Muscle of arm (tissue), 14 donors: ENCODE measurements at places on chromosomes 13 and 19. TPM values are rescaled to one million over a fixed set of nuclear protein-coding genes. Genes with fewer than 3 reads are reported as not detected.
A peak's percentile ranks its signal among the peaks of the same experiment; 100 is the strongest.

USF2 gene
- polyA plus RNA-seq = 156 TPM

CEACAM8 gene
- 0.19 TPM for polyA plus RNA-seq

PTGER1 gene
- not detected for polyA plus RNA-seq

CLEC4G gene
- not detected for polyA plus RNA-seq

LILRB4 gene
- polyA plus RNA-seq = 1.2 TPM

TEX101 gene
- polyA plus RNA-seq = not detected

DNA sequence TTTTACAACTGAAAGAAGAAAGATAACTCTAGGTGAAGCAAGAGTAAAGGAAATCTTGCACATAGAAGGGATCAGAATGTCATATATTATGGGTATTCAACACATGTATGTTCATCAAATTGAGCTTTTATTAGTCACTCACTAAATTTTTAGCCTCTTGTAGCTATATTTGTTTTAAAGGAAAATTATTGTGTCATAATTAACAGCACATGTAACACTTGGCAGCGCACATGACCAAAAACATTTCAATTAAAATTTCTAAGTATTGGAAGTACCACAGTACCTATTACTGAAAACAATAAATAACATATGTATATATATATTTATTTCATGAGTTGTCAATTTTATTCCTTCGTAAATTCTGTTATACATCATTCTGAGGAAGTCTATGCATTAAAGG lies 2800.4 kb downstream of the PCDH9 start:
- DNase-seq = no peak

DNA sequence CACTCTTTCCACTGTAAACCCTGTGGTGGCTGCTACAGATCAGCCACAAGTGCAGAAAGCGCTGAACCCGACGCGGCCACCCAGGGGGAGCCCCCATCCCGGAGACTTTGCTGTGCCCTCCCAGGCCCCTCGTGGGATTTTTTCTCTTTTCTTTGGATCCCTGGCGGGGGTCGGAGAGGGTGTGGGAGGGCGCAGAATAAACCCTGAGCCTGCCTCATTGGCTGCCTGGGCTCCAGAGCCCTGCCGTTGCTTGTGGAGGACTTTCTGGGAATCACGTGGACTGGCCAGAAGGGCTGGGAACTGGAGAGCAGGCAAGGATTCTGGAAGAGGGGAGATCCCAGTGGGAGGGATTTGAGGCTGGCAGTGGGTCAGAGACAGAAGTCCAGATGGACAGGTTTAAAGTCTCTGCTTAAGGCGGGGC lies 24.9 kb downstream of the GADD45B start:
- DNase-seq = no peak

DNA sequence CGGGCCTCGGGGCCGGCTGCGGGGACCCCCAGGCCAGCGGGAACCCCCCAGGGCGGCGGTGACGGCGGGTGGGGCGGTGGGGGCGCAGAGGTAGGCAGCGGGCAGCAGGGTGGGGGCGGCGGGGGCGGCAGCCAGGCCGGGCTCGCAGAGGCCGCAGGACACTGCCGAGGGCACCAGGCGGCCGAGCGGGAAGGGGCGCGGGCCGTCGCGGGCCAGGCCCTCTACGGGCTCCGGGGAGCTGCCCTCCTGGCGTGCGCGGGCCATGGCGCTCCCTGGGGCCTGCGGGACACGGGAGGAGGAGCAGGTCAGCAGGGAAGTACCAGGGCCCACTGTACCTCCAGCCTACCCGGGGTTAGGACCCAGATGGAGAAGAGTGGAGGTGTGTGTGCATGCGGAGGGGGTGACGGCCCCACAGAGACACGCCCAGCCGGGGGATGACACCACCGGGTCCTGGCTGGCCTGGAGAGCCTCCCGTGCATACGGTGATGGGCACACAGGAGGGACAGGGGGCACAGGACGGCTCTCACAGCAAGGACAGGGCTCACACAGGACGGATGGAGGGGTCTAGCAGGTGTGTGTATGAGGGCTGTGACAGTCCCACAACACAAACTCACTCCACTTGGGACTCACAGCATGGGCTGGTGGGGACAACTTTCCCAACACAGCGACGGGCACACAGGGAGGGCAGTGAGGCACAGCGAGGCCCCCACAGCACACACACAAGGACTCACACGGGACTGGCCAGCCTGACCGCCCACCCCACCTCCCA lies 2.6 kb downstream of the BBC3 start:
- DNase-seq = no peak

- no peak for DNase-seq
Measured at GRCh38 chr13:113862191-113862930, 1.5 kb downstream of the GAS6 start.

GRCh38 chr19:43781630-43782310 lies 997 bp upstream of the KCNN4 start:
- no peak for DNase-seq

GRCh38 chr19:10852941-10853340 lies 4.7 kb downstream of the C19orf38 start:
- no peak for DNase-seq

GRCh38 chr19:37990362-37990761 lies 83.4 kb downstream of the SIPA1L3 start:
- no peak for DNase-seq

- peak; percentile 7 for DNase-seq
Measured at GRCh38 chr13:32428581-32429432, 877 bp upstream of the N4BP2L1 start.

GRCh38 chr13:41520016-41520659 lies 62.8 kb downstream of the RGCC start:
- no peak for DNase-seq

DNA sequence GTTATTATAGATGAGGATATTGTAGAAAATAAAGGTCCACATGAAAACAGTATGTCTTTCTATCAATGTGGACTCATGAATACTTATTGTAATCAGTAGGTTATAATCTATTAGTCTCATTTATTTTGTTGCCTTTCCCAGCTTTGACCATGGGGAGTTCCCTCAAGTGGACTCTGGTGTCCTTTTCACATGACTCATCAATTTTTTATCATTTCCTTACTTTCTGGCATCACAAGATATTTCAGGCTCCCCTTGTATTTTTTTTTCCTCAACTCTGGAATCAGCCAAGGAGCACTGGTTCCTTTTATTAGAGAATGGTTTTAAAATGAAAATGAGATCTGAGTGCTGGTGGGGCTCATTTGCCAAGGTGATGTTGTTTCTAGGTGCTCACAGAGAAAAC lies 63.4 kb upstream of the DIAPH3 start:
- no peak for DNase-seq

- DNase-seq = no peak
Measured at GRCh38 chr19:42115705-42116104, 16.5 kb downstream of the POU2F2 start.

DNA sequence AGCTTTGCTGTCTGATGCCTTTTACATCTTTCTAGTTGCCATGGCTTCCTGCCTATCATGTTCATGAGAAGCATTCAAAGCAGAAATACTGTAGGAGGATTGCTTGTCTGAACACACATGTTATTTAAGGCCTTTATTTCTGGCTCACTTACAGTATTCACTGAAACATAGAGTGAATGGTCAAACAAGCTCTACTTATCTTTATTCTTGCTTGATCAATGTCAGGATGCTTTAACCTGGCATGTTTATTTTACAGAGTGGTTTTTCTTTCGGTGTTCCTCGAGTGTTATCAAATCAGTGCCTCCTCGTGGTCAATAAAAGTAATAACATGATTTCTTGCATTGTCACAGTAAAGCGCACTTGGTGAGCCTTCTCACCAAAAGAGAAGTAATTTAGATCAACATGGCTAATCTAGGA lies 73.5 kb upstream of the PCDH17 start:
- no peak for DNase-seq

DNA sequence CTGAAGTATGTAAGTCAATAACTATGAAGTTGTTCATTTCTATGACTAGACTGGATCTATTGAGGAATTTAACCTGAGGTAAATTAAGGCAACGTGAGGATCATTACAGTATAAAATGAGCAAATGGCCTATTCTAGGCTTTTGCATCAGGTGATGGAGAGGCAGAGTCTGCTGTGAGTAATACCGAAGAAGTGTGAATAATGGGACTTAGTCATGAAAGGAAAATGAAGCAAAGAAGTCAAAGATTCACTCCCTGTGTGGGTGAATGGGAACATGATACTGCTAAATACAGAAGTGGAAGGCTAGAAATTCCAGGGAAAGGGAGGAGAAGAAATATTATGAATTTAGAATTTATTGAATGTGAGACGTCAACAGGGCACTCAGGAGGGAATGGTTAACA lies 774.1 kb downstream of the LIG4 start:
- no peak for DNase-seq

GRCh38 chr19:29665826-29666577 lies 741 bp downstream of the PLEKHF1 start:
- no peak for DNase-seq
